ENCODE measurements at places on chromosomes 13 and 19.

GRCh38 chr13:40966298-40966697 is 52.8 kb downstream of the ELF1 start:
- DNase-seq: no peak

DNA sequence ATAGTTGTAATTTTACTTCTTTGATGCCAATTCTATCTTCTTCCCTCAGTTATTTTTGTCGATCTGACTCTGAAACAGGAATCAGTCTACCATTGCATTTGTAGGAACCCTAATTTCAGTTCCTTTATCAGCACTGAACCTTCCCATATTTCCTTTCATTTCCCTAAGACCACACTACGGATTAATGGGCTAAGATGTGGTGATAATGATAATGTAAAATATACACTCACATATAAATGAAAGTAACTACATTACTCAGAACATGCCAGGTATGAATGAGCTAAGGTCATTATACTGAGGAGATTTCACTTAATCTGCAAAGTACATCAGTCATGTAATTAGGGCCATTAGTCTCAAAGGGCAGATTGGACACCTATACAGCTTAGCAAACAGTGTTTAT is 60.2 kb upstream of the RFC3 start:
- DNase-seq: no peak

DNA sequence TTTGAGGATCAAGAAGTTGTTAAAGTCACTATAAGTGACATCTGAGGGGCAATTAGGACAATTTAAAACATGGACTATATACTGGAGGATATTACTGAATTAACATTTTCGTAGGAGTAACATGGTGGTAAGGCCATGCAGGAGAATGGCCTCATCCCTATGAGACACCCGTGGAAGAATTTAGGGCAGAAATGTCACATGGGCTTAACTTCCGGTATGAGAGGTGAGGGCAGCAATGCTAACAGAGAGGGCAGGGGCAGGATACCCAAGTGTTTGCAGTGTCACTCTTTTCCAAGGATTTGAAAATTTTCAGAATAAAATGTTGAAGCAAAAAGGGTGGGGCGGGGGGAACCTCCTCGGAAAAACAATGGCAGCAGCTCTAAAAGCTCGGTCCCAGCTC is 23.6 kb downstream of the RANBP3 start:
- no peak for DNase-seq

GRCh38 chr13:102606537-102607309 is 9.9 kb downstream of the TPP2 start:
- no peak for DNase-seq

- DNase-seq: no peak
These were observed 8.3 kb downstream of the RYR1 start for GRCh38 chr19:38441657-38442348.

GRCh38 chr19:41637484-41637883 is 10.6 kb upstream of the CEACAM4 start:
- DNase-seq: no peak

GRCh38 chr13:50291611-50292010 is 276.4 kb downstream of the KCNRG start:
- no peak for DNase-seq

DNA sequence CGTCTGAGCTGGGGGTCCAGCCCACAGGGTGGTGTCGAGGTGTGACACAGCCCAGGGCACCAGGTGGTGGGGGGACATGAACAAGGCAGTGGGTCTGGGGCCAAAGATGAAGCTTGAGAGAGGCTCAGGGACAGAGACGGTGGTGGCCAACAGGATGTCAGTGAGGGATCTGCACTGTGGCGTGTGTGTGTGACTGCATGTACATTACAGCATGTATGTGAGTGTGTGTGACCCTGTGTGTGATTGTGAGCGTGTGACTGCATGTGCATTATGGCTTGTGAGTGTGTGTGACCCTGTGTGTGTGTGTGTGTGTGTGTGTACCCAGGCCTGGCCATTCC is 1.6 kb downstream of the ADAMTS10 start:
- DNase-seq: no peak

GRCh38 chr13:50080203-50080910 is 65.1 kb downstream of the KCNRG start:
- DNase-seq: no peak

DNA sequence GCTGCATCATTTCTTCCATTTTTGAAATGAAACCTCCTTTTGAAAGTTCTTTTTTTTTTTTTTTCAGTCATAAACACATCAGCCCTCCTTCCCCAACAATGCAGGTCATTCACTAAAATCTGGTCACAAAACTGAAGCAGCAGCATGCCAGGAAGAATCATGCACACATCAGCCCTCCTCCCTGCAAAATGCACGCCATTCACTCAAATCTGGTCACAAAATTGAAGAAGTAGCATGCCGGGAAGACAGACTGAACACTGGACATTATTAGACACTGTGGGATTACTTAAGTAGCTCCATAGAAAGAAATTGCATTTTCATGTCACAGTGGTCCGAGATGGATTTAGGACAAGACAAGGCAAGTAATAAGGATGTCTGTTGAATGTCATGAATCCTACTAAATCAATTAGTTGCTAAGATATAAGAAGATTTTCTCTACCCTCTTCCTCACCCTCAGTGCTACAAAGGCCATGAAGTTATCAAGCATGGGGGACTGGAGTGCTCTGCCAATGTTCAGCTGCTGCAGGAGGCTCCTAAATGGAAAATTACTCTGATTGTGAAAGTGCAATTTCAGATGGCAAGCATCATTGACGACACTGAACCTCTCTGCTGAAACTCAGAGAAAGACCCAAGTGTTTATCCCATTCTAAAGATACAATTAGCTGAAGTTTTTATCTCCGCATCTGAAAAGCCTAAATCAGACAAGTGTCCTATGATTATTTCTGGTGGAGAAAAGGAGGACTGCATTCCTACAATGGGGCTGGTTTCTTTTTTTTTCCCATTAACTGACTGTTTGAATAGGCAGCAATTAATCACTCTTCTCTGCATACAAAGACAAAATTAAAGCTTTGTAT is 913.2 kb downstream of the DIAPH3 start:
- DNase-seq: no peak
